ENCODE measurements at places on chromosomes 7 and 10. TPM values are rescaled to one million over a fixed set of nuclear protein-coding genes. Genes with fewer than 3 reads are reported as not detected.

Gene HMX2
- total RNA-seq, result not detected

Gene COX15
- 14.0 TPM for total RNA-seq

Gene TMEM196
- total RNA-seq, result not detected

Gene TMEM236
- not detected for total RNA-seq

Gene TFEC
- total RNA-seq, result 2.8 TPM

Gene OR13A1
- not detected for total RNA-seq

Gene PAPOLB
- total RNA-seq, result not detected

Gene RTKN2
- total RNA-seq, result 2.9 TPM

Gene ZCWPW1
- 1.8 TPM for total RNA-seq

Gene ZFYVE27
- total RNA-seq, result 6.7 TPM

Gene PRSS2
- 86.1 TPM for total RNA-seq

Gene PLXDC2
- 15.5 TPM for total RNA-seq

Gene ABCA13
- total RNA-seq, result 0.92 TPM

Gene ASAH2B
- total RNA-seq, result 0.29 TPM

Gene SLC18A3
- not detected for total RNA-seq

Gene LGI1
- not detected for total RNA-seq

Gene ABCC2
- 0.45 TPM for total RNA-seq

Gene FRAT2
- 213 TPM for total RNA-seq

Gene NEUROG3
- total RNA-seq, result not detected

Gene NUTM2E
- not detected for total RNA-seq

Gene MBL2
- not detected for total RNA-seq

Gene RAB11FIP2
- 26.1 TPM for total RNA-seq

Gene MMD2
- not detected for total RNA-seq

Gene ELN
- total RNA-seq, result 75.4 TPM

Gene TAC1
- not detected for total RNA-seq

Gene CRTAC1
- 7.2 TPM for total RNA-seq

Gene SLIT1
- 2.9 TPM for total RNA-seq

Gene ELMO1
- 74.2 TPM for total RNA-seq

Gene ALOX5
- total RNA-seq, result 5.1 TPM

Gene WIPF3
- 1.8 TPM for total RNA-seq

Gene PRR15
- 53.6 TPM for total RNA-seq

Gene UPK3BL2
- not detected for total RNA-seq
